ENCODE measurements at places on chromosomes 2 and 18.

GRCh38 chr2:16950436-16950835 lies 284.8 kb upstream of the CYRIA start:
- no peaks in the 10 kb centered on the region for H3K4me1 ChIP-seq
- H3K36me3 ChIP-seq: no peaks in the 10 kb centered on the region
- no peak overlapping the region for H3K4me3 ChIP-seq
- H3K27me3 ChIP-seq: no peaks in the 10 kb centered on the region

- no peak overlapping the region for H3K4me3 ChIP-seq
- peak overlapping the region; percentile 14 for H3K27ac ChIP-seq
Measured at GRCh38 chr2:5521461-5521860, 170.7 kb upstream of the SOX11 start.

DNA sequence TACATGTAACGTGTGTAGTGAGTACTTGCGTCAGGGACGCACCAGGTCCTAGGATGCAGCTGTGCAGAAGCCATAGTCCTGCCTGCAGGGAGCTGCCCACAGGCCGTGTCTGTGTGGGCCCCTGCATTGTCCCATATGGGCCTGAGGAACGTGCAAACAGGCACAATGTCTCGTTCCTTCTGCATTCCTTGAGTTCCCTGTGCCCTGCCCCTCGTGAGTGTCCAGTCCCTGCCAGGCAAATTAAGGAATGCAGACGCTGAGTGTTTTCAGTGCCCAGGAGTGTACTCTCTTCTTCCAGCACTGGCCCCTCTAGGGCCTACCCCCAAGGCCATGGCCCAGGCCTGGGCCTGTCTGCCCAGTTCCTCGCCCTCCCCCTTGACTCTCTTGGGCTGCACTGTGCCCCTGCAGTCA lies 61.8 kb downstream of the FAM168B start:
- no peaks in the 10 kb centered on the region for H3K36me3 ChIP-seq
- no peak overlapping the region for H3K27ac ChIP-seq
- H3K4me3 ChIP-seq: no peak overlapping the region
- DNase-seq: no peak

GRCh38 chr2:40282428-40282827 lies 169.5 kb downstream of the SLC8A1 start:
- H3K4me1 ChIP-seq: peaks cover 3% of the 10 kb centered on the region
- H3K4me3 ChIP-seq: peak overlapping the region; percentile 73
- DNase-seq: no peak
- no peaks in the 10 kb centered on the region for H3K36me3 ChIP-seq
- peak overlapping the region; percentile 94 for H3K27ac ChIP-seq

DNA sequence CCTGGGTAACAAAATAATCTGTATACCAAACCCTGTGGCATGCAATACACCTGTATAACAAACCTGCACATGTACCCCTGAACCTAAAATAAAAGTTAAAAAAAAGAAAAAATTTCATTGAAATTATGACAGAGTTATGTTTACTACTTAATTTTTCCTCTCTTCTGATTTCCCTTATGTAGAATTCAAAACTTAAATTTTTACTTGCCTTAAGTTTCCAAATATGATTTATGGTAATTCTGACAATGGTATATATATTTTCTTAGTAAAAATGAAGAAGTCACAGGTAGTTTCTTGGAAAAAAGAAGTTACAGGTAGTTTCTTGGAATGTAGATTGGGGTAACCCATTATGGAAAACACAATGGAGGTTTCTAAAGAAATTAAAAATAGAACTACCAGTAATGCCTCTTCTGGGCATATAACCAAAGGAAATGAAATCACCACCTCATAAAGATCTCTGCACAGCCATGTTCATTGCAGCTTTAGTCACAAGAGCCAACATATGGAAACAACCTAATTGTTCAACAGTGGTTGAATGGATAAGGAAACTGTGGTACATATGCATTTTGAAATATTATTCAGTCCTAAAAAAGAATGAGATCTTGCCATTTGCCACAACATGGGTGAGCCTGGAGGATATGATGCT lies 164.9 kb downstream of the BABAM2 start:
- no peak overlapping the region for H3K27ac ChIP-seq
- H3K4me3 ChIP-seq: no peak overlapping the region
- H3K4me1 ChIP-seq: no peaks in the 10 kb centered on the region
